Naive thymus-derived CD8-positive, alpha-beta T cell (primary cell): ENCODE measurements at places on chromosomes 1 and 21. TPM values are rescaled to one million over a fixed set of nuclear protein-coding genes. Genes with fewer than 3 reads are reported as not detected.

DNA sequence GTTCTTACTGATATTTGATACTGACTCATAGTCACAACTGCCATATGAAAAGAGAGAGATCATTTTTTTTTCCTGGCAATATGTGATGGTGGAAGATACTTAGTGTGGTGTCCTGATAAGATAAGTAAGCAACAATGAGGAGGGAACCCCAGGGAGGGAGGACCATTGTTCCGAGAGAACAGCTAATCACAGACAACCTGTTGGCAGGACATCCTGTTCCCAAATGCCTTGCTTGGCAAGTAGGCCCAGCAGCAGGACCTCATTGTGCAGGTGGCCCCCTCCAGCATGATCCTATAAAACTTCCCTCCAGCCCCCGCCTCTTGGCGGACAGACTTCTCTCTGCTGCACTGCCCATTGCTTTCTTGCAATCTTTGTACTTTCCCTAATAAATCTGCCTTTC is 329.4 kb upstream of the CHRM3 start:
- no peak overlapping the region for H3K4me3 ChIP-seq
- no peak for DNase-seq
- no peaks in the 10 kb centered on the region for H3K27me3 ChIP-seq
- H3K27ac ChIP-seq, result no peak overlapping the region

The ARTN gene
- 0.96 TPM for total RNA-seq

The RAD54L gene
- total RNA-seq, result 1.0 TPM

The JAK1 gene
- total RNA-seq, result 361 TPM

DNA sequence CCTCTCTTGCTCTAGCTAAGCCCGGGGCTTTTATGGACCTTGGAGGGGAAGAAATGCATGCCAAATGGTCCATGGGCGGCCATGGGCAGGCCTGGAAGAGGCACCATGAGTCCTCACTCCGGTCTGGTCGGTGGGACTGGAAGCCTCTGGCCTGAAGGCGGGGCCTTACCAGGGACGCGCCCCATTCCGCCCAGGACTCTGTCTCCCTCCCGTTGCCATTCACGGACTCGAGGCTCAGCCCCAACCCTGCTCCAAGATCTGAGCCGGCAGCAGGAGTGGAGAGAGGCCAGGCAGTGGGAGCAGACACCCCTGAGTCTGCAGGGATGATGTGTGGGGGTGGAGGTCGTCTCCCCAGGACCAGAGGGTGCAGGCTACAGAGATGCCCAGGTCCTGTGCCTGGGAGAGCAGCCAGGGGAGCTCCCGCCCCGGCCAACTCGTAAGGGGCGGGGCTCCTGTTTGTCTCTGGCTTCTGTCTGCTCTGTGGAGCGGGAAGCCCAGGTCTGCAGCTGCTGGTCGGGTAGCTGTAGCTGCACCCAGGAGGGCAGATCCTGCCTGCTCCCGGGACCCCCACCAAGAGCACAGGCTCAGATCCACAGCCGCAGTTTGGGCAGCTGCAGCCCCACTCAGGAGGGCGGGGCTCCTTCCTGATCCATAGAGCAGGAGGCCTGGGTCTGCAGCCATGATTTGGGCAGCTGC is 8.3 kb upstream of the KANK4 start:
- no peaks in the 10 kb centered on the region for H3K36me3 ChIP-seq
- no peak for DNase-seq
- H3K27me3 ChIP-seq, result peaks cover 7% of the 10 kb centered on the region
- H3K4me1 ChIP-seq, result no peaks in the 10 kb centered on the region

GRCh38 chr1:228081144-228081543 is 1.4 kb upstream of the ARF1 start:
- peak overlapping the region; percentile 48 for H3K27ac ChIP-seq
- peak overlapping the region; percentile 86 for H3K4me3 ChIP-seq
- no peaks in the 10 kb centered on the region for H3K27me3 ChIP-seq
- DNase-seq, result no peak

The AMY1C gene
- total RNA-seq, result not detected

DNA sequence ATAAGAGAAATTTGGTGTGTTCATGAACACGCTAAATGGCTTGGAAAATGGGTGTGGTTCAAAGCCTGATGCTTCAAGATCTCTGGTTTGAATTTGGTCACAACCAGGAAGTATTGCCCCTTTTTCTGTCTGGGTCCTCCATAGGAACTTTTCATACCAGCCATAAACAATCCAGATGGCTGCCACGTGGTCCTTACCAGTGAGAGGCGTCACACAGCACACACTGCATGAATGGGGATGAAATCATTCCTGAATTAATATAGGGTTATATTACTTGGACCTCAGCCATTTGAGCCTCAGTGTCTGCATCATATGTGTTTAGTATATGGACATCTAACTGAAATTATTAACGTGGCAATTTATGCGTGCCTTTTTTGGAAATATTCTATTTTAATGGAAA is 64.0 kb downstream of the PRRX1 start:
- no peak for DNase-seq
- no peaks in the 10 kb centered on the region for H3K36me3 ChIP-seq
- no peaks in the 10 kb centered on the region for H3K4me1 ChIP-seq
- no peak overlapping the region for H3K27ac ChIP-seq
- peaks cover 36% of the 10 kb centered on the region for H3K27me3 ChIP-seq

GRCh38 chr1:20660847-20661206 is 342 bp downstream of the DDOST start:
- H3K36me3 ChIP-seq, result peaks cover 4% of the 10 kb centered on the region
- H3K27ac ChIP-seq, result peak overlapping the region; percentile 99
- peak; percentile 54 for DNase-seq
- no peaks in the 10 kb centered on the region for H3K27me3 ChIP-seq

The TFF3 gene
- total RNA-seq, result not detected

GRCh38 chr1:39863177-39863576 is 20.1 kb downstream of the TRIT1 start:
- no peak overlapping the region for H3K4me3 ChIP-seq
- H3K4me1 ChIP-seq, result peaks cover 21% of the 10 kb centered on the region
- DNase-seq, result no peak

GRCh38 chr21:46564391-46564790 is 40.5 kb downstream of the S100B start:
- H3K4me3 ChIP-seq, result peak overlapping the region; percentile 79
- no peak for DNase-seq
- H3K4me1 ChIP-seq, result peaks cover 100% of the 10 kb centered on the region
- peaks cover 80% of the 10 kb centered on the region for H3K36me3 ChIP-seq
- no peaks in the 10 kb centered on the region for H3K27me3 ChIP-seq

DNA sequence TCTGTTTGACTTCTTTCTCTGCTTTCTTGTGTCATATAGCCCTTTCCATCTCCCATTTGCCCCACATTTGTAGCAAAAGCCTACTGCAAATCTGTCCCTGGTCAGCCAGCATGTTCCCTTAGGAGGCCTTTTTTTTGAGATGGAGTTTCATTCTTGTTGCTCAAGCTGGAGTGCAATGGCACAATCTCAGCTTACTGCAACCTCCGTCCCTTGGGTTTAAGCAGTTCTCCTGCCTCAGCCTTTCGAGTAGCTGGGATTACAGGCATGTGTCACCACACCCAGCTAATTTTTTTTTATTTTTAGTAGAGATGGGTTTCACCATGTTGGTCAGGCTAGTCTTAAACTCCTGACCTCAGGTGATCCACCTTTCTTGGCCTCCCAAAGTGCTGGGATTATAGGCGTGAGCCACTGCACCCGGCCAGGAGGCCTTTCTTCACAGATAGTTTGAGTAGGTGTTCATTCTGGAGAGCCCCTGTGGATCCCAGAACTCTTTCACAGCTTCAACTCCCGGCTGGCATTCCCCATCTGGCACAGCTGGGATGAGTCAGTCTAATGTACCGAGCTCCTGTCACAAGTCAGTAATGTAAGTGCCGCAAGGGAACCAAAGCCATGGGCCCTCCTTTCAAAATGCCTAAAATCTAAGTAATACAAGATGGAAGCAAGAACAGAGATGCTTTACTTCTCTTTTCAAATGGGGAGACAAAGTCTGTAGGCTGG is 9.4 kb upstream of the NHLH1 start:
- no peaks in the 10 kb centered on the region for H3K27me3 ChIP-seq
- peaks cover 3% of the 10 kb centered on the region for H3K4me1 ChIP-seq
- peaks cover 22% of the 10 kb centered on the region for H3K36me3 ChIP-seq
- no peak for DNase-seq
- no peak overlapping the region for H3K4me3 ChIP-seq
- no peak overlapping the region for H3K27ac ChIP-seq

GRCh38 chr1:169060043-169060722 is 46.3 kb upstream of the ATP1B1 start:
- DNase-seq, result no peak
- peaks cover 12% of the 10 kb centered on the region for H3K4me1 ChIP-seq
- H3K4me3 ChIP-seq, result no peak overlapping the region
- no peaks in the 10 kb centered on the region for H3K27me3 ChIP-seq
- no peak overlapping the region for H3K27ac ChIP-seq
